ENCODE measurements at places on chromosomes 13 and 19.

DNA sequence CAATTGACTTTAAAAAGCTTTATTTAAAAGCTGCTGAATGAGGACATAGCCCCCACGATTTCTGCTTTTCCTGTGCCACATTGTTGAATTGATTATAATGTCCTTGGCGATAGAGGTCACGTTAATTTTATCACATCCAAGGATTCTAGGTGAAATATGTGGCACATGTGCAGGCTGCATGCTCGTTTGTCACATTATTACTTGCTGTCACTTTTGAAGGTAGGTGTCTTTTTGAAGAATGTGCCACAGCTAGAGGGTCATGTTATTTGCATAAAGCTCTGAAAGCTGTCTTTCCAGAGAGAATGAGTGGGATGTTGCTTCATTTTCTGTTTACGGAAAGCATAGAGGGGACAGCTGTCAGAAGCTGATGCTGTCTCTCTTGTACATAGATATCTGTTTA lies 927.6 kb upstream of the ATXN8OS start:
- no peak for DNase-seq

DNA sequence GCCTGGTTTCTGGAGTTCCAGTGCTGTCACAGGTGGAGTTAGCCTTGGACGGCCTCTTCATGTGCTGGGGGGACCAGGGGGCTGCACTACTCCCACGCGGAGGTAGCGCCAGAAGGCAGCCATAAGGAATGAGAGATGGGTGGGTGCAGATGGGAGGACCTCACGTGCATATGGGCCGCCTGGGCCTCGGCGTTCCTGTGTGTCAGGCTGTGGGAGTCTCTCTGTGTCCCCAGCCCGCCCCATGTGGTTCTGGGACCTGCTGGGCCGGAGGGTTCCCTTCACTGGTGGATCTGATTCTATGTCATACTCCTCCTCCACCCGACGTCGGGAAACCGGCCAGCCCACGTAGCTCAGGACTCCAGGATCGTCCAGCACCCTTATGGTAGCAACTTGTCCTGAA lies 149.0 kb upstream of the SOX1 start:
- DNase-seq = no peak

GRCh38 chr13:107251341-107251740 lies 683.4 kb upstream of the ARGLU1 start:
- DNase-seq = no peak

GRCh38 chr19:15154002-15154612 lies 46.7 kb downstream of the NOTCH3 start:
- DNase-seq = no peak

DNA sequence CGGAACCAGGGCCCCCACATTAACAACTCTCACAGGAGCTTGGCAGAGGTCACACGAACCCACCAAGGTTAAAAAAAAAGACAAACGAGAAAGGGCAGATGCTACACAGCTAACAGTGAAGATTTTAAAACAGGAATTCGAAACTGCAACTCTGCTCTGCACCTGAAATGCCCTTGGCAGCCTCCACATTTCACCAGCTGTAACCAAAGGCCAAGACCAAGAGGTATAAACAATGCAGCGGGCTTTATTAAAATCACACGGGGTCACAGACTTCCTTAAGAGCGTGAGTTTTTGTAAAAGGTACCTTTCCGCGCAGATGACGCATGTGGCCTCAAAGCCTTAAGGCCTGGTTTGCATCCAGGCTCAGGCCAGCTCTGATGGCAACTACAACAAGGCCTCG lies 88.2 kb downstream of the STK24 start:
- no peak for DNase-seq

DNA sequence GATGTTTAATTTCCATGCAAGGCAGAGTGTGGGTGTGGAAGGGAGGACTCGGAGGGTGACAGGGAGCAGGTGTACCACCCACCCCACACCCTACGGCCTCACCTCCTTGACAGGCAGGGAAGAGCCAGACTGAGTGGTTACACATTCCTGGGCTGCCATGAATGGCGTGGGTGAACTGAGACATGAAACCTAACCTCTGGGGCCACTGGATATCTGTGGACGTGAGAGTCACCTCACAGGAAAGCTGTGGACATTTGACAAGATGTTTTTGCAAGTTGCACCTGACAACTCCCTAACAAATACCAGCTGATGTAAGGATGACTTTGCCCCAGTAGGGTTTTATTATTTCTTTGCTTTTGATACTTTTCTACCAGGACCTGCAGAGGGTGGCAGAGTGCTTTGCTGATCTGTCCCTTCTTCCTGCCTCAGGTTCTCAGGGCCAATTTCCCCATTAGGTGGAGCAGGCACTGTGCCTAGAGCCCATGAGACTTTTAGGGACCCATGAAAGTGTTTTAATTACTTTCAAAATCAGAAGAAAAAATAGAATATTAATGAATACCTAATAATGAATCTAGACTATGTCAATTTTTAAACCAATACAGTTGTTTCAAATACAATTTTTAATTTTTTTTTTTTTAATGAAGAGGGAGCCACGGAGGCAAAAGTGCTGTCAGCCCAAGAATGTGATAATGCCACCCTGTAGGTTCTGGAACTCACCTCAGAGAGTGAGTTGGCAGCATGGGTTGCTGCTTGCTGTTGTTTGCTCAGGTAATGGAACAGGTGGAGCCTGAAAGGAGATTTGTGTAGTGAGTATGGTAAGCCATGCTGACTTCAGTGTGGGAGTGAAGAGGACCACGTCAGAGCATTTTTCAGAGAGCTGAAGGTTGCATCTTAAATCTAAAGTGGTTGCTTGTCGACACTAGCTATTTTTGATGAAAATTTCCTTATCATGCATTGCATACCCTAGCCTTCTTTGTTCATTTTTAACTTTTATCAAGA lies 58.0 kb upstream of the CYSLTR2 start:
- DNase-seq = peak; percentile 32

GRCh38 chr13:109548374-109548773 lies 238.0 kb downstream of the IRS2 start:
- DNase-seq = no peak

GRCh38 chr13:93771227-93771626 lies 544.6 kb downstream of the GPC6 start:
- DNase-seq = no peak

DNA sequence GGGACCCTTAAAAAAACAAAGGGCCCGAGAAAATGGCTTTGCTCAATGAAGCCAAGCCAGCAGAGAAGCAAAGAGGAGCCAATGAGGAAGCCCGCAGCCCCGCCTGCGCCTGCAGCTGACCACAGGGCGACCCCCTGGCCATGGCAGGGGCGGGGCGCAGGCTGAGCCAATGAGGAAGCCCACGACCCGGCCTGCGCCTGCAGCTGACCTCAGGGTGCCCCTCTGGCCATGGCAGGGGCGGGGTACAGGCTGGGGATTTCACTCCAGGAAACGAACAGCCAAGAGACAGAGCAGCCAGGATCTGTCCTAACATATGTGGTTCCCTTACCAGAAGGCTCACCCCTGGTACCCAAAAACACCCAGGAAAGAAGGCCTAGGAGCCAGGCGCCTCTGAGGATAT lies 101.4 kb downstream of the STK24 start:
- no peak for DNase-seq

DNA sequence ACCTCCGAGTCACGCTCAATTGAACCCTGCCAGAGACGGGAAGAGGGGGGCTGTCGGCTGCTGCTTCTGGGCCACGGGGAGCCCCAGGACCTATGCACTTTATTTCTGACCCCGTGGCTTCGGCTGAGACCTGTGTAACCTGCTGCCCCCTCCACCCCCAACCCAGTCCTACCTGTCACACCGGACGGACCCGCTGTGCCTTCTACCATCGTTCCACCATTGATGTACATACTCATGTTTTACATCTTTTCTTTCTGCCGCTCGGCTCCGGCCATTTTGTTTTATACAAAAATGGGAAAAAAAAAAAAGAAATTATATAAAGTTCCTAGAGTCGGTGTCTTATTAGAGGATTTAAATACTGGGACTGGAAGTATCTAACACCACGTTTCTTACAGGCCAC lies 11.7 kb downstream of the TRIP10 start:
- no peak for DNase-seq

GRCh38 chr13:73198991-73199411 lies 140.2 kb downstream of the KLF5 start:
- no peak for DNase-seq

DNA sequence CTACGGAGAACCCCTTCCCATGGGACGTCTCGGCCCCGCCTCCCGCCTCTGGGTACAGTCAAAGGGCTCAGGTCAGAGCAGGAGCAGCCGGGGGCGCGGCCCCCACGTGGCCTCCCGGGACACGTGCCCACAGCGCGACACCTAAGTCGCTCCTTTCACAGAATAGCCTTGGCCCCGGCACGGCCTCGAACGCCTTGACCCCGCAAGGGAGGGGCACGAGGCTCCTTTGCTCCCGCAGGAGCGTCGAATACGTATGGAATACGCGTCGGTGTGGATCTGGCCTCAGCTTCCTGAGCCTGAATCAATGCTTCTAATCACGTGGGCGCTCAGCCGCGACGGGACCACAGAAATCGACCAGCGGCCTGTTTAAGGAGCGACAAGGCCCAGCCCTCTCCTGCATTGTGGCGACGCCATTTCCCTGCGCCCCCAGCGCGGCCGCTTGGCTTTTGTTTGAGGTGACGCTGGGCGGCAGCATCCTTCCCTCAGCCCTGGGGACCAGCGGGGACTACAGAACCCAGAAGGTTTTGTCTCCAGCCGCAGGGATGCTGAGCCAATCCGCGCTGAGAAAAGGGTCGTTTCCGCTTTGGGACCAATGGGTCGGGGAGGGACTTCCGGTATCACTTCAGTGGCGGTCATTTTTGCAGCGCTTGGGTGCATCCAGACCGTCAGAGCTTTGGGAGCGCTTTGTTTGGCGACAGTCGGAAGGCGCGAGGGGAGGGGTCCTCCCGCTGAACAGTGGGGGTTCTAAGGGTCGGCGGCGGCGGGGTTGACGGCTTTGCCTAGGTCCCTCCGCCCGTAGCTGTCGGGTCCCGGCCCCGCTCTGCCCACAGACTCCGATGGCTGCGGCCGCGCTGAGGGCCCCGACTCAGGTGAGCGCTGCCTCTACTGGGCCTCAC lies at the start of gene ZIK1:
TSS of gene ZIK1 (plus strand) at position 625 of the 896 bp plus-strand sequence. CDS start at position 837, 212 bp downstream.
- peak; percentile 67 for DNase-seq

GRCh38 chr13:48561466-48562235 lies 28.8 kb upstream of the RCBTB2 start:
- DNase-seq = no peak

DNA sequence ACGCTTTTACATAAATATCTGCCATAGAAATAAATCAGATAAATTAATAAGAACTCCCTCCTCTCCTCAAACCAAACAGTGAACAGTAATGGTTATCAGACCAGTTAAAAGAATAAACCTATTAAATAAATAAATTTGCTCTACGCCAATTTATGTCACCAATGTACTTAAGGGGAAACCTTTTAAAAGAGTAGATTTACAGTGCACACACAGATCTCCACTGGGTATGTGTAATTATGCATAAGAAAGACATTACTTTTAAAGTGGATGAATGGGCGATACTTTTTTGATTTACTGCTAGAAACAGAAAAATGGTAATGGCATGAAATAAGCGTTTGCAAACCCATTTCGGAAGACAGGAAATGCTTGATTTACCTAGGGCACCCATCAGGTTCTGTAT lies 34.9 kb upstream of the C19orf12 start:
- DNase-seq = no peak

DNA sequence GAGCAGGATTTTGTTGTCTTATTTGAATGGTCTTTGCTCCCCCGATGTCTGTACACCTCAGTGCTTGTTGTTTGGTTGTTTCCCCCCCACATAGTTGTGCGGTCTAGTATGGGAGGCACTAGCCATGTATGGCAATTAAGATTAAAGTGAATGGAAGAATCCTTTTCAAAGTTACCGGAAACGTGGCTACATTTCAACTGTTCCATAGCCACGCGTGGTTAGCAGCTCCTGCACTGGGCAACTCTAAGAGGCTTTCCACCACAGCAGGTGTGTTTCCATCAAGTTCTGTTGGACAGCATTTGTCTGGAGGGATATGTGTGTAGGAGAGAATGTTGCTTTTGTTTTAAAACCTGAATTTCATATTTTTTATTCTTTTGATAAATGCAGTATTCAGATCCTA lies 247.3 kb downstream of the GGACT start:
- DNase-seq = no peak

GRCh38 chr19:2398735-2399305 lies 28.6 kb downstream of the TIMM13 start:
- DNase-seq = no peak

DNA sequence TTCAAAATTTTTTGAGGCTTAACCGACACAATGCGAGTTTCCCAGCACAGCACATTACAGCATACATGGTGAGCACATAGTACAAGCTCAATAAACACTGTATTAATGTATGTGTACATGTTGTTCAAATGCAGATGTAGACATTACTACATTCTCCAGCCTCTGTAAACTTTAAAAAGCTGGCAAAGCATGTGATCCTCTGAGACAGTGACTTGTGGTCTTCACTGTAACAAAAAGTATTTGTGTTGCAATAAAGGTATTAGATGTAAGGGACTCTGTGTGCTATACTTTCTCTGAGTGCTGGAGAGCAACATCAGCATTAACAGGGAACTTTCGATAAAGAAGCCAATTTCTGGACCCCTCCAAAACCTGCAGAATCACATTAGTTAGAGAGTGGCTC lies 46.4 kb upstream of the ZNF254 start:
- DNase-seq = no peak

DNA sequence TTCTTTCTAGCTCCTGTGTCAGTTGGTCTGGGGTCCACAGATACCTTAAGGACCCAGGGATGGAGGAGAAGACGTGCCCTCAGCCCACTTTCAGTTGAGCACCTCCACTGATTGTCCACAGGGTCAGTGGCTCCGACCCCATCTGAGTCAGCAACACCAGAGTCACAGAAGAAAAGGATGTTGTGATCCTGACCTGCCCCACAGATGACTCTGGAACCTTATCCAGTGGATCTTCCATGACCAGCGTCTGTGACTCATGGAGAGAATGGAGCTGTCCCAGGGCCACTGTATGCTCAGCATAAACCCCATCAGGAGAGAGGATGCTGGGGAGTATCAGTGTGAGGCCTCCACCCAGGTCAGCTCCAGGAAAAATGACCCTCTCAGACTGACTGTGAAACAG lies 22.0 kb downstream of the CEACAM4 start:
- no peak for DNase-seq

- no peak for DNase-seq
Observed at GRCh38 chr19:49549045-49549444, 21.2 kb downstream of the RCN3 start.

- no peak for DNase-seq
Observed at GRCh38 chr19:30202060-30202600, 170.1 kb upstream of the ZNF536 start.

- DNase-seq = no peak
Observed at GRCh38 chr19:34088292-34088691, 84.0 kb upstream of the LSM14A start.

DNA sequence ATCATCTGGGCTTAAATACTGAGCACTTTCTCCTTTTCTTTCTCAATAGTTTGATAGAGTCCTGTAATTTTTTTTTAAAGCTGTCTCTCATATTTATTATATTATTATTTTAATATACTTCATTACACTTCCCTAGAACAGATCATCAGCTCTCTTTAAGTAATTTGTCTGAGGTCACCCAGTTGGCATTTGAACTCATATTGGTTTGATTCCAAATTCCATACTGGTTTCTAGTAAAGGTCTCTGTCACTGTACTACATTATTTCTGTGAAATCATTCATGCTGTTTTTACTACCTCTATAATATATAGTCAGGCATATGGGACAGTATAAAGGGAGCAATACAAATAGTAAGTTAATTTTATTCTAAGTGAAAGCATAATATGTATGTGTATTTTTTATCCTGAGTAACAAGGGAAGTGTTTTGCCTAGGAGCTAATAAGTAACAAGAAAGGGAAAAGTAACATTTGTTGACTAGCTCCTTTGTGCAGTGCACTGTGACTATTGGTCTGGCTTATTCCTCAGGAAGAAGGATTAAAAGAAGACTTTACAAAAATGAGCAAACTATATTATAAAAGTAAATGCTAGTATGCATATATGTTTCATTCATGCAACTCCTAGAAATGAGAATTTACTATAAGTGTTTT lies 14.3 kb downstream of the LPAR6 start:
- no peak for DNase-seq
